RPMI7951 (cell line): ENCODE measurements at places on chromosomes 1 and 21. TPM values are rescaled to one million over a fixed set of nuclear protein-coding genes. Genes with fewer than 3 reads are reported as not detected.

The MECR gene
- 32.7 and 34.0 TPM in 2 replicates for total RNA-seq

The CLDN8 gene
- total RNA-seq, result not detected in 2 replicates

The SEC16B gene
- 0.48 and 1.2 TPM in 2 replicates for total RNA-seq

The ST6GALNAC3 gene
- total RNA-seq, result 0.48 and 0.49 TPM in 2 replicates

The ADGRB2 gene
- 3.4 and 6.7 TPM in 2 replicates for total RNA-seq

The IL20 gene
- total RNA-seq, result not detected in 2 replicates

DNA sequence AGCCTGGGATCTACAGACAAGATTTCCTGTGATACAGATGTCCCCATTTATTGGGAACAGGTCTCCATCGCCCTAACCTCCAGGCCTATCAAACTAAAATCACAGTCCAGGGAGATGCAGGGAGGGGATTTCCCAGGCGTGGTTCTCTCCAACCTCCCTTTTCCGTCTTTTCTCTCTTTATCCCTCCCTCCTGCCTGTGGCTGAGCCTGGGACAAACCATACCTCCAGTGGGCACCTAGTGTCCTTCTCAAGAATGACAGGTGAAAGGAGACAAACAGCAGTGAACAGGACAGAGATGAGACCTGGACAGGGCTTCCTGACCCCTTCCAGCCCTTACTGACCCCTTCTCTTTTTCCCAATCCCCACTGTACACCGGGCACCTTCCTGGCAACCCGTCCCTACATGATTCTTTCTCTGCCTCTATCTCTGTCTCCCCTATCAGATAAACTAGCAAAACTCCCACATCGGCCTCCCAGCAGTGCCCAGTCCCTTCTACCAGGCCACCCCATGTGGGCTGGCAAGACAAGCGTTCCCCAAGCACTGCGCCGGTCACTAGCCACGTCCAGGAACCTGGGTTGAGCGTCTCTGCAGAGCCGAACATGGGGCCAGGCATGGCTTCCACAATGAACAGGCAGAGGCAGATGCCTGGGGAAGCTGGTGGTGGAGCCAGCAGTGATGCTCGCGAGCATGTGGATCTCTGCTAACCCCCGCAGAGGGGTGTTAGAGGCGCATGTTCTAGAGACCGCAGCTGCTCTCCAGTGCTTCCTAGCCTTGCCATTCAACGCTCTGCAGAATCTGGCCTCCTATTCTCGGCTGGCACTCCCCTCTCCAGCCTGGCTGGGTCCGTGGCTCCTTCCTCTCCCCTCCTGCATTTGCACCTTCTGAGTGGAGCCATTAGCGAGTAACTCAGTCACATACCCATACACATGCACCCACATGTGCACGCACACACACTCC lies 54.7 kb downstream of the ELK4 start:
- DNase-seq, result no peak

- no peak for DNase-seq
Observed at GRCh38 chr21:16455978-16456377, 726.2 kb downstream of the USP25 start.

- DNase-seq, result no peak
Observed at GRCh38 chr1:46363121-46363520, 22.5 kb downstream of the NSUN4 start.

GRCh38 chr1:202890392-202890791 lies 1.4 kb upstream of the RABIF start:
- DNase-seq, result no peak

DNA sequence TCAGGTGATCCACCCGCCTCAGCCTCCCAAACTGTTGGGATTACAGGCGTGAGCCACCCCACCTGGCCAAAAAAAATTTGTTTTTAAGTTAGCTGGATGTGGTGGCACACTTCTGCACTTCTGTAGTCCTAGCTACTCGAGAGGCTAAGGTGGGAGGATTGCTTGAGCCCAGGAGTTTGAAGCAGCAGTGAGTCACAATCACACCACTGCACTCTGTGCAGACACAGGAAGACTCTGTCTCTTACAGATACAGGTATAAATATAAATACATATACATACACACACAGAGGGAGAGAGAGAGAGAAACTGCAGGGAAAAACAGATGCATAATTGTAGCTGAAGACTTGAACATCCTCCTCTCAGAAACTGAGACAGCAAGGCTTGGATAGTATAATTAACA lies 34.8 kb upstream of the EPS15 start:
- no peak for DNase-seq

- peak; percentile 89 for DNase-seq
Observed at GRCh38 chr1:93783876-93784275, 95.1 kb downstream of the DNTTIP2 start.

GRCh38 chr1:84724128-84724860 lies 34.0 kb upstream of the SSX2IP start:
- no peak for DNase-seq

- DNase-seq, result no peak
Observed at GRCh38 chr21:38472412-38473108, 25.7 kb downstream of the ERG start.

DNA sequence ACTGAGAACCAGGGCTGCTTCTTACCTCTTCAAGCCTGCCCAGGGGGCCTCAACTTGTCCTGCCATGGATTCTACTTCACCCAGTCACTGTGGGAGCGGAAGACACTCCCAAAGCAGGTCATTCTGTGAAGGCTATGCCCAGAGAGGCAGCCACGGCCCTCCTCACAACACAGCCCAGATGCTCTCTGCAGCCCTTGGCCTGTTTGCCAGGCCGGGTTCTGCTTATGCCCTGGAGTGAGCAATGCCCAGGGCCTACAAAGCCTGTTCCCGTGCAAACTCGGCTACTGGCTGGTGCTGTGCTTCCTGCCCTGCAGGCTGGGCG lies 33.8 kb upstream of the SLC30A1 start:
- DNase-seq, result peak; percentile 21

GRCh38 chr21:15592271-15592860 lies 137.4 kb upstream of the USP25 start:
- peak; percentile 27 for DNase-seq

DNA sequence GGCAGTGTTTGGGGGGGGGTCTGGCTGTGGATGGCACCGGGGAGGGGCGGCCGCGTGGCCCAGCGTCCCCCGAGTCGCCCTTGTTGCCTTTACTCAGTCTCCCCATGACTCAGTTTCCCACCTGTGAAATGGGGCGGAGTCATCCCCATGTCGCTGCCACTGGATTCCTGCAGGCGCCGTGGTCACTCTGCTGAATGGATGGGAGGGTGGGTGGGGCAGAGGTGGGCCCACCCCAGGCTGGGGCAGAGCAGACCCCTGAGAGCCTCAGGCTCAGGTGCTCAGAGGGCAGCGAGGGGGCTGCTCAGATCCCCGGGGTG lies 2.0 kb downstream of the COL6A1 start:
- no peak for DNase-seq

GRCh38 chr1:218829097-218829496 lies 344.6 kb upstream of the LYPLAL1 start:
- DNase-seq, result peak; percentile 24

DNA sequence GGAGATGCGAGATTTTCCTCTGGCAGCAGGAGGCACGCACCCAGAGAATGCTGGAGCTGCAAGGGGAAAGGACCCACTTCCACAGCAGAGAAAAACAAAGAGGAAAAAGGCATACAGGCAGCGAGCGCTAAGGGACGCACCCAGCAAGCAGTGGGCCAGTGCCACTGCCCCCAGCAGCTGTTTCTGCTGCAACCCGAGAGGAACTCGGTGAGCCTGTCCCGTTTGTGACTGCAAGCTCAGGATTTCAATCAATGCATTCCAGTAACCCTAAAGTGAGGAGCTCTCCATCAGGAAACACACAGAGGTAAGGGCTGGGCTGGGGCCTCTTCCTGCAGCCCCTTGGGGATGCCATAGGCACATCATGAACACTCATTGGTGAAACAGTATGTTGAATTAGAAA lies 58.7 kb downstream of the ACP6 start:
- no peak for DNase-seq

- DNase-seq, result no peak
Observed at GRCh38 chr1:38121231-38121680, 74.7 kb upstream of the POU3F1 start.

GRCh38 chr1:228369608-228370438 lies 36.8 kb downstream of the TRIM11 start:
- no peak for DNase-seq

DNA sequence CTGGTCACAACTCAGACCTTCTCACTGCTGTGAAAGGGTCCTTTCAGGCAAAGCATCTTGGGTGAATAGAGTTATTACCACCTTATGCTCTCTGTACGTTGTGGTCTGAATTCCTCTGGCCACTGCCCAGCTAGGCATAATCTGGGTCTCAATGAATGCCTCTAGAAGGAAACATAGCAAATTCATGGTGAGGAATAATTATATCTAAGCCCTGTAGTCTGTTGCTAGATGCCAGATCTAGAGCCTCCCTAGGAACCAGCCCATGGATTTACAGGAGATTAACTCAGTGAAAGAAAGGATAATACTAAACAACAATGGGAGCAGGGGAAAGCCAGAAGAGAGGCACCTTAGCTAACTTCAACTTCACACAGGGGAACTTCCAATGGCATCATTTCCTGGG lies 2.4 kb upstream of the COL11A1 start:
- DNase-seq, result peak; percentile 30

DNA sequence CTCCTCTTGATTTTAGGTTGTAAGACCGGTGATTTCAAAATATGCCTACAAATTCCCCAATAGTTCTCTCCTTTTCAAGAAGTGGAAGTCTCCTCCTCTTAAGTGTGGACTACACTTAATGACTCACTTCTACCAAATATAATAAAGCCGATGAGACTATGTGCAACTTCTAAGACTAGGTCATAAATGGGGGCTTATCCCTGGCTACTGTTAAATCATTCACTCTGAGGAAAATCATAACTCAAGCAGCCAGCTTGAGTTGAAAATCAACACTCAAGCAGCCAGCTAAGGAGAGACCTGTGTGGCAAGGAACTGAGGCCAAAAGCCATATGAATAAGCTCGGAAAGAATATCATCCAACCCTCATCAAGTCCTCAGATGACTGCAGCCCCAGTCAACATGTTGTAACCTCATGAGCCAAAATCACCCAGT lies 49.6 kb upstream of the PSMG1 start:
- DNase-seq, result no peak

DNA sequence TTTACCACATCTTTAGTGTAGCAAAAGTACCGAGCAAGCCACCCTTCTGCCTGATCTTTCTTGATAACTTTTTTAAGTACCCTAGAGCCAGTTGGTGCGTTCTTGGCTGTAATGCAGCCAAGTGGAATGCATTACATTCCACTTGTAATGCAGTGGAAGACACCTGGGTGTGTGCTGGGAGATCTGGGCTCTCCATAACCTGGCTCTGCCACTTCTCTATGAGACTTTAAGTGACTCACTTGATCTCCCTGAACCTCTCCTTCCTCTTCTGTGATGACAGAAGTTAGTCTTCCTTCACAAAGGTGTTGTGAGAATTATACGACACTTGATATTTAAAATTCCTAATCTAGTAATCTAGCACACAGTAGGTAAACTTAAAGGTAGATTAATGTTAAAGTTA lies 35.3 kb upstream of the NFIA start:
- no peak for DNase-seq

GRCh38 chr1:2154022-2154421 lies 40.5 kb downstream of the FAAP20 start:
- no peak for DNase-seq

DNA sequence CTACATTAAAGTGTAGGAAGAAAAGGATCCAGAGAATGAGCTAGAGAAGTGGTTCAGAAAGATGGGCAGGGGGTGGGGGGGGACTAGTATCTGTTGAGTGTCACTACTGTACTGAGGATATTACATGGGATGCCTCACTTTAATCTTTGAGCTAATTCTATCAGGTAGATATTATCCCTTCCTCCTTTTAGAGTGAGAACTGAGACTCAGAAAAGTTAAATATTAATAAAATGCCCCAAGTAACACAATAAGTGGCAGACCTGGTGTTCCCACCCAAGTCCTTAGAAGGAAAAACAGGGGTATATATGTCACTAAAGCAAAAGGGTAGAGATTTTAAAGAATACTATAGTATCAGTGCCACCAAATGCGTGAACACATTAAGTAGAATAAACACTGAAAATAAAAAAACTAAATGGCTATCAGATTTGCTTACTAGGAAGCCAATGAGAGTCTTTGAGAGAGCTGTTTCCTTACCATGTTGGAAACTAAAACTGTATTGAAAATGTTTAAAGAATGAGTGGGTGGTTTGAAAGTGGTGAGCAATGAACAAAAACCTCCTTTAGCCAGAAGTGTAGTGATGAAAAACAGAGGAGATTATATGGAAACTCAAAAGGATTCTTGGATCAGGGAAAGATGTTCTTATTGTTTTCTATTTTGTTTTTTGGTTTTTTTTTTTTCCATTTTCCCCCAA lies 230.8 kb downstream of the BARHL2 start:
- no peak for DNase-seq

DNA sequence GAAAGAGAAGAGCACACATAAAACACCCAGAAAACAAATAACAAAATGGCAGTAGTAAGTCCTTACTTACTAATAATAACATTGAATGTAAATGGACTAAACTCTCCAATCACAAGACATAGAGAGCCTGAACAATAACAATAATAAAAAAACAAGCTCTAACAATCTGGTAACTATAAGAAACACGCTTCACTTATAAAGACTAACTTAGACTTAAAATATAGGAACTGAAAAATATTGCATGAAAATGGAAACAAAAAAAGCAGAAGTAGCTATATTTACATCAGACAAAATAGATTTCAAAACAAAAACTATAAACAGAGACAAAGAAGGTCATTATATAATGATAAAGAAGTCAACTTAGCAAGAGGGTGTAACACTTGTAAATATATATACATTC lies 83.1 kb upstream of the LYPLAL1 start:
- DNase-seq, result no peak

DNA sequence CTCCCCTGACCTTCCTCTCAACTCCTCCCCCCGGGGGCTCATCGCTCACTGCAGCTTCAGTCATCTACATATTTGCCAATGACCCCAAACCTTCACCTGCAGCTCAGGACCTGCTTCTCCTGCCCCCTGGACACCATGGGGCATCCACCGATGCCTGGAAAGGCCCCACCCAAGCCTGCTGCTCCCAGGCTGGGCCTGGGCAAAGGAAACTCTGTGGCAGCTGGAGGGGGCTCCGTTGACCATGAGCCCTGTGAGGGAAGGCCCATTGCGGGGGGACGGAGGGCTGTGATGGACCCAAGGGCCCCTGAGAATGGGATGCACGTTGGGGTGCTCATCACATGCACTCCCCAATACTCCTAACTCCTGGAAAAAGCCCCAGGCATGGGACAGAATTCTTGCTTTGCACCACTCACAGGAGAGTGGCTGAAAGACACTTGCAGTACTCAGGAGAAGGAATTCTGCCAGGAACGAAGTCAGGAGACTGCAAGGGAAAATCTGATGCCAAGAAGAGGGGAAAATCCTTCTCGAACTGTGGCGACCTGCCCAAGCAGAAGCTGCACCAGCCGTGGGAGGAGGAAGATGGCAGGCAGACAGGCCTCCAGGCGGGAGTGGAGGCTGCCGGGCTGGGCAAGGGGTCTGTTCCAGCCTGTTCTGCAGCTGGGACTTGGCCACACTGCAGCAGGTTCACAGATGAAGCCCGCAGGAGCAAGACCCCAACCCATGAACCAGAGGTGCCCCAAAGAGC lies 18.4 kb downstream of the MATN1 start:
- no peak for DNase-seq

- no peak for DNase-seq
Observed at GRCh38 chr1:6049419-6049818, 3.7 kb downstream of the KCNAB2 start.
